ENCODE measurements at places on chromosomes 12 and 14.

DNA sequence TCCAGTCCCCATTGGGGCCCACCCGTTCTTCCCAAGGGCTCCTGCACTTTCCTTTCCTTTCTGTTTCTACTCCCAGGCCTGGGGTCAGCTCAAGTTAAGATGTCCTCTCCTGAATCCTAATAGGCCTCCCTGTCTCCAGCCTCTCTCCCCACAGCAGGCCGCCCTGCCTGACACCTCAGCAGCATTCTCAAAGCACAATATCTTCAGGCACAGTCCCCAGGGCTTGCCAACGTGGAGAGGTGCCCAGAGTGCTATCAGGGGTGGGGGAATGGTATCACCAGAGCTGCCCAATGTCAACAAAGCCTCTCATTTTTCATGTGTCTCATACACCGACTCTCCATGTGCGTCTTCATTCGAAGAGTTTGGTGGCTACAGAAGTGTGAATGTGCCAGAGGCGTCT is 123.0 kb downstream of the FOXN3 start:
- no peak for DNase-seq

- DNase-seq, result no peak
Observed at GRCh38 chr12:62802984-62803383, 132.0 kb downstream of the PPM1H start.

DNA sequence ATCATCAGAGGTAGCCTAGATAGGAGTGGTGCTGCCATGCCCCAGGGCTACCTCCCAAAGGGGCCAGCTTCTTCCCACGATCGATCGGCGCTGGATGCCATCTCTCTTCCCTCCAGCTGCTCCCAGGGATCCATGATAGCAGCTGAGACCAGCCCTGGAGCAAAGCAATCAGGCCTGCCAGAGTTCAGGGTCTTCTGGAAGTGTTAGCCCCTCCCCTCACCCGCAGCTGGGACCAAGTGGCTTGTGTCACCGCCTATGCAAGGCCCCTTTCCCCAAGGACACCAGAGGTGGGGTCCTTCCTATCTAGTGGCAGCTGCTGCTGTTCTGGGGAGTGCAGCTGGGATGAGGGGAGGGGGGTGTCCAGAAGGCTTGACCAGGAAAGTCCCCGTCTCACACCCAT is 87.0 kb downstream of the IRF2BPL start:
- no peak for DNase-seq

GRCh38 chr14:56844406-56845002 is 34.2 kb upstream of the OTX2 start:
- DNase-seq, result no peak

GRCh38 chr12:1147821-1148220 is 156.8 kb downstream of the ERC1 start:
- no peak for DNase-seq

DNA sequence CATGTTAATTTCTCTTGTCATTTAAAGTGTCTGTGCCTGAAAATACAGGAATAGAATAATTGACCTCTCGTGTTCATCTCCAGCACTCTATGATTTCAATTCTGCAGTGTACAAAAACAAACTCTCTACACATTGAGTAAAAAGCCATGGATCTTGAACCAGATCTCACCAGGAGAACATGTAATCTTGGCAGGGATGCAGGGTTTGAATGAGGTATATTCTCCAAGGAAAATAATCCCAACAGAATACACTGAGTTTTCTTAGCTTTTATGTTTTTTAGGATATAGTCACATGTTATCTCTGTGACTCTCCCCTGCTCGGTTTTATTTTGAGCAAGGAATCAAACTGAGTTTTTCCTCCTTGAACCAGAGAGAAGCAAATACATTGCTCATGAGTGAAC is 224.7 kb downstream of the PIK3C2G start:
- DNase-seq, result no peak

DNA sequence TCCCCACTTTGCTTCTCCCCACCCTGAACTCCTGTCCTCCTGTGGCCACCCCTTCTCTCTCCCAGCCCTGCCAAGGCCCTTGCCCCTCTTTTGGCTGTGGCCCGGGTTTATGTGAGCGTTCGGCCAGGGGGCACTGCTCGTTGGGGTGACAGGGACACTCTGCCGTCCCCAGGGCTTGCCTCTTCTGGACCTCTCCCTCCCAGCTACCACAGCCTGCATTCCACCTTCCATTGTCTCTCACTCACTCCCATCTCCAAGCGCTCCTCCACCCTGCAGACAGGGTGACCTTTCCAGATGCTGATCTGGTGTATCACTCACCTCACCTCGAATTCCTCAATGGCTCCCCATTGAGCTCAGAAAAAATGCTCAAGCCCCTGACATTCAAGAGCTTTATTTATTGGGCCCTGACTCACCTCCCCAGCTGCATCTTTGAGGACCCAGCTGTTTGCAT is 1.4 kb downstream of the SERPINA9 start:
- DNase-seq, result no peak

DNA sequence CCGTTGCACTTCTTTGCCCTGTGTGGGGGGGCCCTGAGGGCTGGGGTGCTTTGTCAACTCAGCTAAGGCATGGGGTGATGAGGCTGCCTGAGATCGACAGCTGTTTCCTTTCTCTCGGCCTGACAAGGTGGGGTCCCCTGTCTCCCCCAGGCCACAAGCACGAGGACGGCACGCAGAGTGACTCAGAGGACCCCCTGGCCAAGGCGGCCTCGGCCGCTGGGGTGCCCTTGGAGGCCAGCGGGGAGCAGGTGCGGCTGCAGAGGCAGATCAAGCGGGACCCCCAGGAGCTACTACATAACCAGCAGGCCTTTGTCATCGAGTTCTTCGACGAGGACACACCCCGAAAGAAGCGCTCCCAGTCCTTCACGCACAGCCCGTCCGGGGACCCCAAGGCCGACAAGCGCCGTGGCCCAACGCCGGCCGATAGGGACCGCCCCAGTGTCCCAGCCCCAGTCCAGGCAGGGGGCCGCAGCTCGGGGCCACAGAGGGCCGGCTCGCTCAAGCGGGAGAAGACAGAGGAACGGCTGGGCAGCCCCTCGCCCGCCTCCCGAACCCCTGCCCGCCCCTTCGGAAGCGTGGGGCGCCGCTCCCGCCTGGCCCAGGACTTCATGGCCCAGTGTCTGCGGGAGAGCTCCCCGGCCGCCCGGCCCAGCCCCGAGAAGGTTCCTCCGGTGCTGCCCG is 18.8 kb downstream of the CEP170B start:
- no peak for DNase-seq

DNA sequence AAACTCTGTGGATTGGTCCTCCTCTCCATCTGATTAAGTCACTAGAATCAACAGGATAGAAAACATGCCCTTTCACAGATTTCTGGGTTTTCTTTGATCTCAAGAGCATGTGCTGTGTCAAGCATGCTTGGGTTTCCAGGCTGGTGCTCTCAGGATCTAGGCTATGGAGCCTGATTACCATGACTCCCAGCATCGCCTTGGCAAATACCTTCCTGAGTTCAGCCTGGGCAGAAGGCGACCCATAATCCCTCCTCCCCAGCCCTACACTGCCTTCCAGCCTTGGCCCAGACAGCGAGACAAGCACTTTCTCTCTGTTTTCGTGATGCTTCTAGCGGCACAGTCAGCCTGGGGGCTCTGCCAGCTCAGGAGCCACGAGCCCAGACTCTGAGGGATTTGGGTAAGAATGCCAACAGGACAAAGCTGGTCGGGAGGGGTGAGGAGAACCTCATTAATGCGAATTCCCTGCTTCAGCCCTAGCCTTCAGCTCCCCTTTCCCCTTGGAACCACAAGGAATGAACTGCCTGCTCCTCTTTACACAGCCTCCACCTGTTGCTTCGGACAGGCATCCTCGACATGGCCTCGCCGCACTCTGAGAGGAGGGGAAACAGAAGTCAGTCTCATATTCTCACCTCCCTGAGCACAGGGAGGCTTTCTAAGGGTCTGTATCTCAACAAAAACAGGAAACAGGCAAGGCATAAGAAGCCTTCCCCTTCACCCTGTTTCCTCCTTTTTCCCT is 227.1 kb downstream of the MSRB3 start:
- DNase-seq, result no peak

- no peak for DNase-seq
Observed at GRCh38 chr14:95274874-95275273, 44.8 kb downstream of the CLMN start.

- no peak for DNase-seq
Observed at GRCh38 chr12:31353750-31354708, 28.1 kb upstream of the SINHCAF start.

GRCh38 chr12:108237272-108237671 is 101.8 kb downstream of the CMKLR1 start:
- DNase-seq, result no peak

- no peak for DNase-seq
Observed at GRCh38 chr12:132834181-132834711, 5.6 kb upstream of the GOLGA3 start.

DNA sequence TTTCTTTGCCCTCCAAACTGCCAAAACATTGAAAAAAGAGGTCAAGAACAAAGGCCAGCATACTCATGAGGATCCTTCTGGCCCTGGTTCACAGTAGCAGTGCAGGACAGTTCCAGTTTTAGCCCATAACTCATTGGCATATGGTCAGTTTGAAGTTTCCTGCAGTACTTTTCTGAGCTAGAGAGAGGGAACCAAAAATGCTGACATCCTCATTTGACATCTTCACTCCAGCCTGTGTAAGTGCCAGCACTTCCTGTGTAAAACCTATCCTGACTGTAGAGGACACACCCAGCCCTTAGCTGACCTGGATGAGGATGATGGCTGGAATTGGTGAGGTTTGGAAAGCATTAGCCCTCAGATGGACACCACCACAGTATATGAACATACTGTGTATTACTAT is 84.1 kb downstream of the FGD4 start:
- no peak for DNase-seq

DNA sequence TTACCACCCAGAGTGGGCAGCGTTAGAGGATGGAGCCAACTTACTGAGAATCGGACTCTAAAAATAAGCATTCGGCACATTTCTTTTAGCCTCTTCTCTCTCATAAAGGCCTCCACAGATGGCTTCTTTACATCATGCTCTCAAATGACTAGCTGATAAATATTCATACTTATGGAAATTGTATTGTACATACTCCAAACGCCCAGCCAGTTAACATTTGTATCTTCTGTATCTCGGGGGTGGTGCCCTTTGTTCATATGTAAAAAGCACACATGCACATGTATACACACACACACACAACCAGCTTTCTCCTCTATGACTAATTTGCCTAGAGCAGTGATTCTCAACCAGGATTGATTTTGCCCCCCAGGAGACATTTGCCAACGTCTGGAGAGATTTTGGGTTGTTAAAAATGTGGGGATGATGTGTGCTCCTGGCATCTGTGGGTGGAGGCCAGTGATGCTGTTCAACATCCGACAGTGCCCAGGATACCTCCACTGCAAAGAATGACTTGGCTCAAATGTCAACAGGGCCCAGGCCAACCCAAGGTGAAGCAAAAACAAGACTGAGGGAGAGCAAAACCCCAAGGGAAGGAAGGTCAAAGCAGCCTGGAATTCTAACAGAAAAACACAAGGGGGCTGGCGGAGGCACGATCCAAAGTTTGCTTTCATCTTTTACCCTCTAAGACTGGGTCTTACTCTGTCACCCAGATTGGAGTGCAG is 15.2 kb upstream of the CDK2AP1 start:
- no peak for DNase-seq

DNA sequence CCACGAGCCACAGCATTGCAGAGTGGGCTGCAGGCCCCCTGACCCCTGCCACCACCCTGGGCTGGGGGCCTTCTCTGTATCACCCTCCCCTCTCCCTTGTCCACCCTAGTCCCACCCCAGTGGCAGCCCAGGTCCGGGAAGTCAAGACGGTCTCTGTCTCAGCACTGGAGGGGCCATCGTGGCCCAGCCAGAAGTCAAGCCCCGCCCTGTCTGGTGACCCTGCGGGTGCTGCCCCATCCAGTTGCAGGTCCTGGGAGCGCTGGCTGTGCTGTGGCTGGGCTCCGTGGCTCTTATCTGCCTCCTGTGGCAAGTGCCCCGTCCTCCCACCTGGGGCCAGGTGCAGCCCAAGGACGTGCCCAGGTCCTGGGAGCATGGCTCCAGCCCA is 2.7 kb downstream of the PLD4 start:
- DNase-seq, result no peak

DNA sequence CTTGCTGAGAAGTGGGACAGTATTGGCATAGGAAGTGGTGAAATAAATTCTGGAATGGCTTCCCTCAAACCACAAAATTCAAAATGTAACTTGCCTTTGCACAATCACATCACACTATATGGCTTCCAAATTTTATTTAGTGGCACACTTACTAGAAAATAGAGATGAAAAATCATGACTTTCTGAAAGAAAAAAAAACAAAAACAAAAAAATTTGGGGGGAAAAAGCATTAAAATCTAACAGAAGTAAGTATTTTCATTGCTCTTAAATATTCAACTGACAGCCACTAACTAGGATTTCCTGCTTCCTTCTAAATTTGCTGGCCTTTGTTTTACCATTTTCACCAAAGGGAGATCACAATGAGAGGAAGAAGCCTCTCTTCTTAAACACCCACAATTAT is 23.0 kb downstream of the ATF7 start:
- DNase-seq, result no peak

Data from SIG-M5 (cell line).